SJCRH30 (cell line): ENCODE measurements at places on chromosomes 1 and 21. TPM values are rescaled to one million over a fixed set of nuclear protein-coding genes. Genes with fewer than 3 reads are reported as not detected.

DNA sequence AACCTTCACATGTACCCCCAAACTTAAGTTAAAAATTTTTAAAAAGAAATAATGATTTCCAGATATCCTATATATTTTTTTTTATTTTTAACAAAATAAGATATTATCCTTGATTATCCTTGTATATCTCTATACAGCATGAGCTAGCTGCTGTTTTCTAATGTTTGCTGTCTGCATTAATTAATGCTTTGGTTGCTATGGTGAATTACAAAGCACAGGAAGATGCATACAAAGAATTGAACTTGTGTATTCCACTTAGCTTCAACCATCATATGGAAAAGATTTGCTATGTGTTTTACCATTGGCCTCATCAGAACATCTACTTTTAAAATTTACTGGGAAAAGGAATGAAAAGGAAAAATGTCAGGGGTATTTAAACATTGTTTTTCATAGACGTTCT, 35.4 kb downstream of the VPS45 start:
- H3K4me3 ChIP-seq = no peak overlapping the region
- H3K36me3 ChIP-seq = peaks cover 19% of the 10 kb centered on the region; the same call in 1 of the 2 replicates
- no peaks in the 10 kb centered on the region for H3K27me3 ChIP-seq
- H3K4me1 ChIP-seq = no peaks in the 10 kb centered on the region
- H3K27ac ChIP-seq = no peak overlapping the region

DNA sequence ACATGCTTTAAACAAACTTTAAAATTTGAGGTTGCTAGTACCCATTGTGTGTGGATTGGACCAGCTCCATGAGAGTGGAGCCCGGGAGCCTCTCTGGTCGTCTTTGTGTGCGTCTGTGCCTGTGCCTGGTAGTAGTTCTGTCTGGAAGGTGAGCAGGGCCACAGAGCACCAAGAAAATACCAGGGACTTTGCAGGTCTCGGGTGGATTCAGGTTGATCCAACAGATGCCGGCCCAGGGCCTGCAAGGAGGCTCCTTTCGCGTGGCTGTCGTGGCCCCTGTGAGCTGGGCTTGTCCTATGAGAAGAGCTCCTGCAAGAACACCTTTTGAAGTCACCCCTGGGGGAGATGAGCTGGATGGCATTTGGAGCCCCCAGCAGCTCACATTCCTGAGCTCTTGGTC, 28.3 kb downstream of the COL18A1 start:
- no peaks in the 10 kb centered on the region for H3K36me3 ChIP-seq
- no peak overlapping the region for H3K4me3 ChIP-seq
- no peaks in the 10 kb centered on the region for H3K27me3 ChIP-seq
- no peak for DNase-seq

DNA sequence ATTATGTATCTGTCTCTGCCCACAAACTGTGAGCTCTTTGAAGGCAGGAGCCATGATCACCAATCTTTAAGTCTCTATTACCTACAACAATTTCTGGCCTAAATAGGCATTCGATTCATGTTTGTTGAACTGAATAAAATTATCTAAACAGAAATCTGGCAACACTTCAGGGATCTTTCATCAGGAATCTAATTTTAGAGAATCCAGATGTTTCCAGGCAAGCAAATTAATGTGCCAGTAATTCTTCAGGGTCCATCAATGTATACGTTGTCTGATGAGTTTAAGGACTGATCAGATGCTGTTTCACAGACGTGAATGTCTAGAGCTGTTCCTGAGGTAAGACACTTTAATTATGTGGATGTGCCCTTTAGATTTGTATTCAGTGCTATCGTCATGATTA, 524.4 kb downstream of the PTPRC start:
- no peak for DNase-seq
- no peak overlapping the region for H3K4me3 ChIP-seq
- H3K36me3 ChIP-seq = no peaks in the 10 kb centered on the region
- H3K27me3 ChIP-seq = no peaks in the 10 kb centered on the region
- no peaks in the 10 kb centered on the region for H3K4me1 ChIP-seq

DNA sequence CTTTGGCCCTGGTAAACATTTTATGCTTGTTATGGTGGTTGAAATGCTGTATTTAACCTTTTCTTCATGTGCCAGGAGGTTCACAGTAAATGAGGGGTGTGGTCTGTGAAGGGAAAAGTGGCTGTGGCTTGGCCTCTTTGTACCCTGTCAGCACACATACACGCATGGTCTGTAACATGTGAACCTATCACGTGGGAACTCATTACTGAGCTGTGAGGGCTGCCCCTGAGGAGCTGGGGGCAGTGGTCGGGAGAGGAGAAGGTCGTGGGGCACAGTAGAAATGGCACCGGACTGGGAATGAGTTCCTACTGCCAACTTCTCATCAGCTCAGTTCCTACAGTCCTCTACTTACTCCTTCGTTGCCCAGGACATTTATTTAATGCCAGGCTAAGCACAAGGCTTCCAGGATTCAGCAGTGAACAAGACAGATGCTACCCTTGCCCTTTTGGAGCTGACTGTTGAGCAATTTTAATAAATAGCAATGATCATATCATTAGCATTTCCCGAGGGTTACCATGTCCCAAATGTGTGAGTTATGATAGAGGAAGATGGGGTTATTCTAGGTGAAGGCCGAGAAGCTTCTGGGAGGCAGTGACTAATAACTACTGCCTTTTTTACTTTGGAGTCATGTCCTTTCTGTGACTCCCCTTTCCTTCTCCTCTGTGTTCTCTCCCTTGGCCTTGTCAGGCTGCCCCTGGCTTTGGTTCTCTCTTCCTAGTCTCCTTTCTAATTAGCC, 38.8 kb downstream of the DDR2 start:
- H3K36me3 ChIP-seq = 0 out of 2 replicates have a peak, but pooled peaks cover under 1% of the 10 kb centered on the region
- no peak overlapping the region for H3K4me3 ChIP-seq
- H3K27me3 ChIP-seq = no peaks in the 10 kb centered on the region
- peaks cover 1% of the 10 kb centered on the region; the same call in 1 of the 2 replicates for H3K4me1 ChIP-seq

- no peak overlapping the region for H3K4me3 ChIP-seq
- no peaks in the 10 kb centered on the region for H3K4me1 ChIP-seq
- no peaks in the 10 kb centered on the region for H3K27me3 ChIP-seq
Measured at GRCh38 chr1:247884797-247885413, 10.5 kb upstream of the OR2W3 start.

- no peaks in the 10 kb centered on the region for H3K4me1 ChIP-seq
- H3K4me3 ChIP-seq = no peak overlapping the region
- no peak for DNase-seq
Measured at GRCh38 chr1:233869680-233870079, 34.8 kb upstream of the SLC35F3 start.

DNA sequence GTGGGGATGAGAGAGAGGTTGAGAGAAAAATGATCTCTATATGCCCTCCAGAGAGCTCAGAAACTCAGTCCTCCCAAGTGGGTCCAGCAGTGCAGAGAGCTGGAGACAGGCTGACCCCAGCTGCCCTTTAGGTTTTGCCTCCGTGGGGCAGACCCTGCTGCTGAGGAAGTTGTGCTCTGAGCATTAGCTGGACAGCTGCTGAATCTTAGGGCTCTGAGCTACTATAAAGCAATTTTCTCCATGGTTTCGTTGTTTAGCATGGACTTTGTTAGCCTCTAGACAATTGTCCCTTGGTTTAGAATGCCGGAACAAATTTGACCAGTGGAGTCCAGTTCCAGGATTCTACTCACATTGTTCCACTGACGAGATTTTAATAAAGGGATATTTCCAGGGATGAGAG, 22.1 kb downstream of the BATF3 start:
- H3K27me3 ChIP-seq = no peaks in the 10 kb centered on the region
- peaks cover 15% of the 10 kb centered on the region for H3K4me1 ChIP-seq
- H3K27ac ChIP-seq = peak overlapping the region; percentile 17
- no peaks in the 10 kb centered on the region for H3K36me3 ChIP-seq
- DNase-seq = no peak

GRCh38 chr1:42340093-42340492, 5.1 kb upstream of the FOXJ3 start:
- H3K27me3 ChIP-seq = no peaks in the 10 kb centered on the region
- peaks cover 25% of the 10 kb centered on the region for H3K4me1 ChIP-seq
- no peaks in the 10 kb centered on the region for H3K36me3 ChIP-seq
- H3K4me3 ChIP-seq = no peak overlapping the region
- no peak overlapping the region; the same call in 1 of the 2 replicates for H3K27ac ChIP-seq
- DNase-seq = peak; percentile 84

GRCh38 chr1:202989879-202990278, 17.3 kb upstream of the TMEM183A start:
- H3K4me3 ChIP-seq = no peak overlapping the region
- peaks cover 3% of the 10 kb centered on the region; the same call in 1 of the 2 replicates for H3K27me3 ChIP-seq
- H3K4me1 ChIP-seq = no peaks in the 10 kb centered on the region

DNA sequence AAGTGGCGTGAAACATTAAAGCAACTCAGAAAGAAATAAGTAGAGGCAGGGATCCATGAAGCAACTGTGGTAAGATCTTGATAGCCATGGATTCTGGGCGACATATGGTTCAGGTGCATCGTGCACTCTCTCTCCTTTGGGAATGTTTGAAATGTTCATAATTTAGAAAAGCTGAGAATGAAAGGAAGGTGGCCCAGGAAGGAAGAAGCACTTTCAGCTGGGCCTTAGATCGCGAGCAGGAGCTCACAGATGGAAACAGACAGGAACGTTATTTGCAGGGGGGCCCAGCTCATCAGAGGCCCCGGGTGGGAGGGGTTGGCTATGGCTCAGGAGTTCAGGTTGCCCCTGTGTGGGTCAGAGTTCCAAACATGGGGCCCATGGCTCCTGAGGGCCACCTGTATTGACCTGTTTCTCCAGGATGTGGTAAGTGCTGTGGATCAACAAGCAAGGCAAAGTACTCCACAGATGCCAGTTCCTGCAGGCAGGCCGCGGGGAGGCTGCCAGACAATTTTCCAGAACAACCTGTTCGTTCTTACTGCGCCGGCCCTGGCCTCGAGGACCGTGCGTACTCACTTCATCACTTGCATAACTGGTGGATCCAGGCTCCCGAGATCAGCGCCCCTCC, 253.2 kb downstream of the TOMM20 start:
- no peak overlapping the region for H3K4me3 ChIP-seq
- H3K27ac ChIP-seq = no peak overlapping the region
- DNase-seq = no peak

DNA sequence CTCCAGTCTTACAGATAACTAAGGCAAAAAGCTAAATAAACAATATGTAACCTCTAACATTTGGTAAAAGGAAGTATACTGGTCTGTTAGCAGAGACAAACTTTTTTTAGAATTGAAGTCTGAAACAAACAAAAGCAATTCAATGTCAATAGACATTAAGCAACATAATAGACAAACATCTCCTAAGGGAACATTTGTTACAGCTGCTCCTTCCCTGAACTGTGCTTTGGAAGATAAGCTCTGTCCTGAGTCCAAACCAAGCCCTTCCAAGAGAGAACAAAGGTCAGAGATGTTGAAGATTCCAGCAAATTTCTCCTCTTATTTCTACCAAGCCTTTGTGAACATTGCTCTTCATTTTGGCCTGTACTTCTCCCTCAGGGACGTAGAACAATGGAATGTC, 25.3 kb downstream of the FMO2 start:
- H3K27me3 ChIP-seq = no peaks in the 10 kb centered on the region
- no peaks in the 10 kb centered on the region for H3K4me1 ChIP-seq
- no peak overlapping the region for H3K27ac ChIP-seq

GRCh38 chr1:19074902-19075721, 118.6 kb upstream of the IFFO2 start:
- no peak overlapping the region for H3K4me3 ChIP-seq
- peaks cover 58% of the 10 kb centered on the region for H3K36me3 ChIP-seq
- H3K4me1 ChIP-seq = no peaks in the 10 kb centered on the region
- no peak for DNase-seq
- H3K27ac ChIP-seq = no peak overlapping the region

DNA sequence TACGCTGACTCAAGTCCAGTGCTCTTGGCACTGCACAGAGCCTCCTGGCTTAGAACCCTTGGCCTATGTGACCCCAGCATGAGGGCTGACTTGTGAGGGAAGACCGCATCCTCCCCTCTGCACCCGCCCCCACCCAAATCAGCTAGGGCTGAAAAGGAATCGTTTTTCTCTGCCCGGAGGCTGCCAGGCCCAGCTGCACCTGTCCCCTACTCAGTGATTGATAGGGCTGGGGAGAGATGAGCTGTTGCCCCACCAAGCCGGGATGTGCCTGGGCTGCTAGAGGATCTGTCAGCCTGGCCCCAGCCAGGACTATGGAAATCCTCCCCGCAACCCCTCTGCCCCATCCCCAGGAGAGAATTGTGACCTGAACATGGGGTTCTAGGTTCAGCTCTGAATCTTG, 20.6 kb downstream of the MYOG start:
- peaks cover 40% of the 10 kb centered on the region for H3K4me1 ChIP-seq
- peaks cover 34% of the 10 kb centered on the region for H3K36me3 ChIP-seq
- peak; percentile 93 for DNase-seq

- peaks cover 49% of the 10 kb centered on the region for H3K4me1 ChIP-seq
- no peak for DNase-seq
- no peaks in the 10 kb centered on the region for H3K36me3 ChIP-seq
- no peaks in the 10 kb centered on the region for H3K27me3 ChIP-seq
- H3K4me3 ChIP-seq = no peak overlapping the region
- no peak overlapping the region for H3K27ac ChIP-seq
Measured at GRCh38 chr1:15180945-15181523, 27.5 kb downstream of the TMEM51 start.

DNA sequence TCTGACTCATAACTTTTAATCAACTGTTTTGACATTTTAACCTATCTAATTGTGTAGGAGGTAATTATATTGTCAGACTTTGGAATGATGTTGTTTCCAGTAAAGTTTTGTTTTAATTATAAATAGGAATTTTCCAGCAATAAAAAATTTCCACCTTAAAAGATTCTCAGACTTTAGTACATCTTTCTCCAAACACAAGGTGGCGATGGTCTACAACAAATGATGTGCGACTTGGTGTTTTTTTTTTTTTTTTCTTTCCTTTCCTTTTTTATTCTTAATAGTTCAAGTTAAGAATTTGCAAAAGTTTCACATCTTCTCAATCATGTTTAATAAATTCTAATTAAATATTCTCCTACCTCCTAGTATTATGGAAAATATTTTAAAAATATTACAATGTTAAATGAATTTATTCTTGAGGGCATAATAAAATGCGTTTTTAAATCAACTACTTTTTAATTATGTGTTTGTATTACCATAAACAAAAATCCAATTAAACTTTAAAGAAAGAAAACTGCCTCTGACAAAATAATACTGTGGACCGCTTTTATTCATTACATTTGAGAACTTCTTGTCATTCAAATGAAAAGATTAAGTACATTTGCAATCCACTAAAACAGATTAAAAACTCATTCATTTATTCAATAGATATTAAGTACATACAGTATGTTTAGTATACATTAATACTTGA, 4.4 kb upstream of the ADAMTS1 start:
- H3K36me3 ChIP-seq = 0 out of 2 replicates have a peak, but pooled peaks cover 4% of the 10 kb centered on the region
- H3K4me3 ChIP-seq = no peak overlapping the region
- peak overlapping the region; percentile 6; the same call in 1 of the 2 replicates for H3K27ac ChIP-seq
- peaks cover 25% of the 10 kb centered on the region for H3K4me1 ChIP-seq
- DNase-seq = peak; percentile 62

DNA sequence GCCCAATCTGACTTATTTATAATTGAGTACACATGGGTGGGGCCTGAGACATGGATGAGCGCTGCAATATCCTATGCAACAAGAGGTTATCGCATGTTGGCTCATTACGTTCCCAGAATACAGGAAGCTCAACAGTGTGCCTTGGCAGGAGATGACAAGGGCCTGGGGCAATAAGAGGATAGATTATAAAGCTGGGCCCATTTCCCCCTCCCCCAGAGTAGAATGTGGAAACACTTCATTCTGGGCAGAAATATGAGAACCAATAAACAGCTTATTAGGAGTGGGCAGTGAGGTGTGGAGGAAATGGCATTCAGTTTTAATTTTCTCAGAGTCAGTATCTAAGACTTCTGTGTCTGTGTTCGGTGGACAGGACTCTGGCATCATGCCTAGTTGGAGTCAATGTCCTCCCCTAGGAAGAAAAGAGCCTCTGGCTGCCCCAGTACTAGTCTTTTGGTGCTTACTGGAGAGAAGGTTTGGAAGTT, 92.8 kb downstream of the PIK3R3 start:
- no peak for DNase-seq
- H3K27me3 ChIP-seq = no peaks in the 10 kb centered on the region
- no peak overlapping the region for H3K4me3 ChIP-seq
- no peak overlapping the region for H3K27ac ChIP-seq
- peaks cover 7% of the 10 kb centered on the region for H3K36me3 ChIP-seq
- H3K4me1 ChIP-seq = no peaks in the 10 kb centered on the region

Gene FYB2
- not detected in 2 replicates for total RNA-seq

Gene CELA2B
- 18.3 and 24.2 TPM in 2 replicates for total RNA-seq
